ENCODE measurements at places on chromosomes 6 and 20. TPM values are rescaled to one million over a fixed set of nuclear protein-coding genes. Genes with fewer than 3 reads are reported as not detected.

Gene SOBP
- 7.0 TPM for total RNA-seq

Gene SFTA2
- total RNA-seq = not detected

Gene IYD
- total RNA-seq = not detected

Gene DEFB124
- total RNA-seq = not detected

Gene FAM162B
- not detected for total RNA-seq

Gene SYNGAP1
- total RNA-seq = 2.5 TPM

Gene PRR3
- total RNA-seq = 30.1 TPM

Gene KCNK15
- total RNA-seq = not detected

Gene C6orf120
- 30.8 TPM for total RNA-seq

GRCh38 chr6:101537753-101538316, 144.3 kb downstream of the GRIK2 start:
- no peak for DNase-seq

- DNase-seq = no peak
Observed at GRCh38 chr6:89081129-89081422, 525 bp downstream of the PNRC1 start.

- no peak for DNase-seq
Observed at GRCh38 chr6:151275121-151275520, 35.4 kb downstream of the AKAP12 start.

DNA sequence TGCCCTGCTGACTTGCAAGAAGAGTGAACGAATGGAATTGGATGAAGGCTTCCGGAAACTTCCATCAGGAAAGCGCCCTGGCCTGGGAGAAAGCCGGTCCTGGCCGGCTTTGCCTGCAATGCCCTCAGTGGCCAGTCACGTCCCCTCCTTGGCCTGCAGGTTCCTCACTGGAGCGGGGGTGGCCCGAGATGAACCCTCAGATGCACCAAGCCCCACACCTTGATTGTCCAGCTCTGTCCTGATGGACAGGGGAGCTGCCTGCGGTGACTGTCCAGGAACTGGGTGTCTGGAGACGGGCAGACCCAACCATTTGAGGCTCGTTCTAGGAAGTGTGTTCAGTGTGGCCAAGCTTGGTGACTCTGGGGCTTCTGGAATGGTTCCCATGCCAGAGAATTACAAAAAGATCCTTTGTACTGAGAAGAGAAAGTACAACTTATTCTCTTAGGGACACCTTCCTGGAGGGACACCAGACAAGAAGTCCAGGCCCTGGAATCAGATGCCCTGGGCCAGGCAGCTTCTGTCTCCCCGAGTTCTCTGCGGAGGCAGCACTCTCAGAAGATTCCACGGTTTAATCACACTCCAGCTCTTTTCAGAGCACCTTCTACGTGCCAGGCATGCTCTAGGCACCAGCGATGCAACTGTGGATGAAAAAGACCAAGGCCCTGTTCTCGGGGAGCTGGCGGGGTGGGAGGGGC, 17.1 kb upstream of the SULF2 start:
- no peak for DNase-seq

DNA sequence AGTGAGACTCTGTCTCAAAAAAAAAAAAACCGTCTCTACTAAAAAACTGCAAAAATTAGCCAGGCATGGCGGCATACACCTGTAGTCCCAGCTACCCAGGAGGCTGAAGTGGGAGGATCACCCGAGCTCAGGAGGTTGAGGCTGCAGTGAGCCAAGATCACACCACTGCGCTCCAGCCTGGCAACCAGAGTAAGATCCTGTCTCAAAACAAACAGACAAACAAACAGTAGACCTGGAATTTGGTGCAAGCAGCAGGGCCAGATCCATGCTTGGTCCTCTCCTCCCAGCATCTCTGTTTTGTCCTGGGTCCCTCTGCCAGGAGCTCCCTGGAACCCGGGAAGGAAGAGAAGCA, 11.6 kb downstream of the RIPOR3 start:
- no peak for DNase-seq

DNA sequence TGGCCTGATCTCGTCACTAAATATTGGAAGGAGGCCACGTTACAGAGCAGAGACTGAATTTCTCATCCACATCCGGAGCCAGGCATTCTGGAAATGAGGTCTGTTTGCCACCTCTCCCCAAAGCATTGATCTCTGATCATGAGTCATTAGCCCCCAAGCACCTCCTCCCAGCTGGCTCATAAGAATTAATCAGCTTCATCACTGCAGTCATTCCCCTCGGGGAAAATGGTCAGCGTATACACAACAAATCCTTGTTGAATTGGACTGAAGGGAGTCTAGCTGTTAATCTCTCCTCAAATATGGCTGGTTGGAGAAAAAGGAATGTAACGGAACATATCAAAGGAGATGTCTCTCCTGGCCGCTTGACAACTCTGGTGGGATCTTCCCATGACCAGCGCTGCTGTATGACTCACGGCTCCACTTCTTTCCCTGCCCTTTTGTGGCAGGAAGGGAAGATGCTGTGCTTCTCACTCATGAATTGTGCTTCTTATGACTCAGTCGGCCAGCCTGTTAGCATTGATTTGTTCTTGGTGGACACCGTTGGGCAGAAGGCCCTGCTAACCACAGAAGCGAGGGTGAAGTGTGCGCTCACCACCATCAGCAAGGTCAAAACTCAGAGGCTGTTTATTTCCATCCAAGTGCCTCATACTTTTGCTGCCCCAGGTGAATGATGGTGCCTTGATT, 76.7 kb downstream of the RNF182 start:
- peak; percentile 4 for DNase-seq

- no peak for DNase-seq
Observed at GRCh38 chr6:48613231-48613949, 502.4 kb upstream of the PTCHD4 start.

- DNase-seq = no peak
Observed at GRCh38 chr6:138996524-138996923, 8.5 kb upstream of the REPS1 start.

DNA sequence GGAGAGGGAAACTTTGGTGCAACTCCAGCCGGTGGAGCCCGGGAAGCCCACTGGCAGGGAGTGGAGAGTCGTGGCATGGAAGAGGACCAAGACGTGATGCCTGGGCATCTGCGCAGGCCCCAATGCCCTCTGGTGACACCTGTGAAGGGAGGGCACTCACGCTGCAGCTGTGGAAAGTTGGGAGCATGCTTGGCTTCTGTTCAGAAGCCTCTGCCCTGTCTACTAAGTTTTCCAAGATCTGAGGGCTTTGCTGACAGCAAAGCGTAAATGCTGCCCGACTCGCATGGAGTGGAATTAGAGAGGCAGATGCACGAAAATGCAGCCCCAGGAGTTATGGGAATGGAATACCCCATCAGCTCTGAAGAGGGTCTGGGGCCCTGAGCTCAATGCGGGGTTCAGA, 75.7 kb downstream of the SYNDIG1 start:
- DNase-seq = no peak

DNA sequence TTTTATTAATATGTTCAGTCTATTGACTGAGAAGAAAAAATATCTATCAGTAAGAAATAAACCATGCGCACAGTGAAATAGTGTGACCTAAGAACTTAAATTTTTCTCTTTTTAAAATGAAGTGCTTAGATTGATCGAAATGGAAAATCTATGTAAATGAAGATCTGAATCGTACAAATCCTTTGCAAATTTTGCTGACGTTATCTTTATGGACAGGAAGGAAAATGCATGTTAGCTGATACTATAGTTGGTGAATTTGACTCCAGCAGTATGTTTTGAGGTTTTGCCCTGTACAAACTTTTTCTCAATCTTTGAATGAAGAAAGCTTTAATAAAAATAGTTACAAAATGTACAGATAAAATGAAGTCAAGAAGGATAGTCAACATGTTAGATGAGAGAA, 82.9 kb downstream of the NRN1 start:
- DNase-seq = no peak

- DNase-seq = no peak
Observed at GRCh38 chr20:3042625-3043024, 797 bp upstream of the GNRH2 start.

GRCh38 chr6:55108134-55109130, 65.9 kb upstream of the HCRTR2 start:
- peak; percentile 14 for DNase-seq

DNA sequence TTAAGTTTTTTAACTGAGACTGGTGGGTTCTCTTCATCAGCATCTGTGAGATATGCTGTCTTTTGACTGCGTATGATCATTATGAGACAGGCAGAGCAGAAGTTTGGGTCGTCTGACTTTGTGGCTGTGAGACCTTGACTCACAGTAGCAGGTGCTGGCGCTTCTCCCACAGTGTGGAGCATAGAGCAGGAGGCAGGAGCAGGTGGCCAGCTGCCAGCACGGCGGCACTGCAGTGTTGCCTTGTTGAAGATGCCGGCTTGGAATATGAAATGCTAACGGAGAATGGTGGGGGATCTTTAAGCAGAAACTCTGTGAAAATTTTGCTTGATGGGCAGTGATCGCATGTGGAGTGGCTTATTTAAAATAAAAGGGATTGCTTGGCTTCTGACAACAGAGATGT, 105.0 kb downstream of the TIAM2 start:
- peak; percentile 96 for DNase-seq

GRCh38 chr6:85464722-85465150, 14.9 kb downstream of the NT5E start:
- DNase-seq = no peak

GRCh38 chr6:141267420-141267819, 865.3 kb upstream of the GJE1 start:
- DNase-seq = no peak

Measured in SJCRH30 (cell line).